Stimulated activated CD4-positive, alpha-beta T cell treated with anti-CD3 and anti-CD28 coated beads, Interleukin-12 subunit alpha, Interleukin-12 subunit beta, amount 100 ng/mL, for 24 hours (primary cell): ENCODE measurements at places on chromosomes 1 and 21.

DNA sequence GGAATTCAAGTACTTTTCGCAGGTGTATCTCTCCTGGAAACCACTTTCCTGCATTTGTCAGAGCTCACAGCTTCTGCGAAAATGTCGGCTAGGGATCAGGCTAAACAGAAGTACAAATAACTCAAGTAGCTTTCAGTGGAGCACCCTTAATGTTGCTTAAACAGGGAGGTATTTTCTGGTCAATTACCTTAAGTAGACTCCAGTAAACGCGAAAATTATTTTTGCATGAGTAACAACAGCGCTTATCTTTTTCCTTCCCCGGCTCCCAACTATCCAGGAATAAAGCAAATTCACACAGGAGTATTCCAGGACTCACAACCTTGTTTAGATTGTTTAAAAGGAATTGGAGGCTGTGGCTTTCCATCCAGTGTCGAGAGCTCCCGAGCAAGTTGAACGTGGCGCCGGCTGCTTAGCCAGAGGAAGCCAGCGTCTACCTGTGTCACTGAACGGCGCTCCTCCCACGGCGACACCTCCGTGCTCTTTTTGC is 7.3 kb upstream of the SIM2 start:
- DNase-seq = no peak

- no peak for DNase-seq
Observed at GRCh38 chr1:99992760-99993467, 23.1 kb downstream of the SLC35A3 start.

- DNase-seq = no peak
Observed at GRCh38 chr1:170623171-170623570, 40.8 kb upstream of the PRRX1 start.

- DNase-seq = peak; percentile 32
Observed at GRCh38 chr1:152479792-152480595, 30.6 kb upstream of the LCE5A start.

- DNase-seq = no peak
Observed at GRCh38 chr1:152546704-152547103, 19.9 kb downstream of the LCE3E start.

GRCh38 chr21:29520171-29520570 is 221.4 kb downstream of the BACH1 start:
- no peak for DNase-seq

- no peak for DNase-seq
Observed at GRCh38 chr1:233038581-233038980, 88.2 kb downstream of the NTPCR start.

DNA sequence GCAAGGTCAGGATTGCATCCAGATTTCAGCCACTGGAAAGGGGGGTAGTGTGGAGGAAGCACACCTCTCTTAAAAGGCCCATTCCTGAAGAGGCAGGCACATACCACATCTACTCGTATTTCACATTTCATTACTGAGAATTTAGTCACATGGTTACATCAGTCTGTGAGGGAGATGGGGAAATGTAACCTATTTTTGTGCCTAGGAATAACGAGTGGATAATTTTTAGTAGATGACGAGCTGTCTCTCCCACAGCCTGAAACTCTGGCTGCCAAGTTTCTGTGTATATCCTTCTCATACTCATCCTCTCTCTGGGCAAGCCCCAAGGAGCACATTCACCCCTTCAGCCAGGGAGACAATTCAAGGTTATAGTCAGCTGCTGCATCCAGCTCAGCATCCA is 10.3 kb upstream of the C21orf91 start:
- no peak for DNase-seq

DNA sequence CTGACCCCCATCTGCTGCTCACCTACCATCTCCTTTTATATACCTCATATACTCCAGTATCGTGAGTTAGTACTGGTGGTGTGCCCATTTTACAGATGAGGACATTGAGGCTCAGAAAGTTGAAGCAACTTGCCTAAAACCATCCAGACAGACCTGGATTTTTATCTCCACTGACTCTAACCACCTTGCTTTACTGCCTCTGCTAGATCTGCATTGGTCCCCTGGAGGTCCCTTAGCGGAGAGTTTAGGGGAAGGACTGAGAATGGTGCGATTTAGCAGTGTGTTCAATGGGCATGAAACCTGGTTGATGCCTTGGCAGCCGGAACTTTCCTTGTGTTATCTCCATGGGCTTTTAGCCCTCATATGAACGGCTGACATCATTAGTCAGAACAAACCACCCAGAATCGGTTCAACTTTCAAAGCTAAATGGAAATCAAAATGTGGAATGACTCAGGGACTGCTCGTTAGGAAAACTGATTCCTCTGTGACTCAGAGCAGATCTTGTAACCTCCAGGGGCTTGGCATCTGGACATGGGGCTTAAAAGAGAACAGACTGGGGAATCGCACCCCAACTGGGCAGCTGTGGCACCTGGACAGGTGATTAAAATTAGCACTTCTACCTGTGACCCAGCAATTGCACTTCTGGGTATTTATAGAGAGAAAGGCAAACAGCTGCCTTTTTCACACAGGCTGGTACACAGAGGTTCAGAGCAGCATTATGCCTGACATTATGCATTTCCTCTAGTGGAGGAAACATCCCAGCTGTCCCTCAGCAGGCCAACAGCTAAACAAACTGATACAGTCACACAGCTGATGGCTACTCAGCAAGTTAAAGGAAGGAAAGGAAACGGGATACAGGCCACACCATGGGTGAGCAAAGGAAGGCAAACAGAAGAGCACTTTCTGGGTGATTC is 25.3 kb downstream of the TMEM51 start:
- DNase-seq = no peak

DNA sequence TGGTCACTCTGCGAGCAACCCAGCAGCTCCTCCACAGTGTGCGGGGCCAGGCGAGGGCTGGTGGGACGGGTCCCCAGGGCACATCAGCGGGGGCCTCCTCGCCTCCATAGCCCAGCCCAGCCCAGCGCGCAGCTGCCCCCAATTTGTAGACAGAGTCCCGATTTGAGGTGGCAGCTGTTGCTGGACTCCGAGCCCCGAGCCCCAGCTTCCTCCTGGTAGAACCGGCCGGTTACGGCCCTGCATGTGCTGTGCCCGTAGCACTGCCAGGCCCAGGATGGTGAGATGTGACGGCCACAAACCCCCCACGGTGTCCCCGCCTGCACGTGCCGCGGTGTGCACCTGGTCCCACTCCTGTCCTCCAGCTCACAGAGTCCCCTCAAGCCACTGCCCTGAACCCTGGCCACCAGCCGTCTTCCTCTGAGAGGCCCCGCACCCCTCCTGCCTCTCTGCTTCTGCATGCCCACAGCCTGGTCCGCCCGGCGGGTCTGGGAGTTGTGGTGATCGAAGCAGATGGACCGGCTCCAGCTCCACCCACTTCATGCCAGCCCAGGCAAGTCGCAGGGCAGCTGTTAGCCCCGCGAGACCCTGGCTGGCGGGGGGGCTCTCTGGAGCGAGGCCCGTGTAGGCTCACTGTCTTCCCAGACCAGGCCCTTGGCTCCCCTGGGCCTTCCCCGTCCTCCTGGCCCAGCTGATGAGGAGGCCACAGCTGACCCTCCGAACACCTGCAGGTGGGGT is 55.5 kb downstream of the MORN1 start:
- DNase-seq = no peak

GRCh38 chr21:31731056-31731856 is 662 bp downstream of the SCAF4 start:
- no peak for DNase-seq
